ENCODE measurements at places on chromosomes 3 and 15. TPM values are rescaled to one million over a fixed set of nuclear protein-coding genes. Genes with fewer than 3 reads are reported as not detected.
A peak's percentile ranks its signal among the peaks of the same experiment; 100 is the strongest.

DNA sequence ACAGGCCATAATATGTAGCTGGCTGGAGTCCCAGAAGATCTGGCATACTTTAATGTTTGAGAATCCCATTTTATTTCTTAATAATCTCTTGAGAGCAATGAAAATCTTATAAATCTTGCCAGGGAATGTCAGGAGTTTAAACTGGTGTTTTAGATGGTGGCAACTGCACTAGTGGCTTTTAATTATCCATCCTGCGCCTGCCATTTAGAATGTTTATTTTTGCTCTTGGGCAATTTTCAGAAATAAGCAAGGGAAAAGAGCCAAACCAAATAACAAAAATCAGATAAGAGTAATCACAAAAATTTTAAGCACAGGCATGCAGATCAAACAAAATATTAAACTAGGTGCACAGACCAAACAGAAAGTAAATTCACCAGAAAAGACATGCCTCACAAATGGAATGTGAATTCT, 41.9 kb upstream of the UBP1 start:
- no peak for DNase-seq

DNA sequence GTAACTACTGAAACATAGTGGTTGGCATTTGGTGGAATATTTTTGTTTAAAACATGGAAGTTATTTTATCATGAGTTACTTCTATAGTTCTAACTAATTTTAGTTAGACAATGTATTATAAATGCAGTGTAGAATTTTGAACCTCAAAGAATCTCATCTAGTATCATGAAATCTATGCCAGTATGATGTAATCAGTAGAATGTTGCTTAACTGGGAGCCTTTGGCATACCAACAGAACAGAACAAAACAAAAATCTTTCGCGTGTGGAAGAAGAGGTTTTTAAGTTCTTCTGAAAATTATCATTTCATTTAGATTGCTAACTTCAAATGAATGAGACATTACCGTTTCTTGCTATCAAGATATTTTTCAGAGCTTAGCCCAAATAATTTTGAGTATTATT, 98.4 kb upstream of the LRRFIP2 start:
- DNase-seq = no peak

DNA sequence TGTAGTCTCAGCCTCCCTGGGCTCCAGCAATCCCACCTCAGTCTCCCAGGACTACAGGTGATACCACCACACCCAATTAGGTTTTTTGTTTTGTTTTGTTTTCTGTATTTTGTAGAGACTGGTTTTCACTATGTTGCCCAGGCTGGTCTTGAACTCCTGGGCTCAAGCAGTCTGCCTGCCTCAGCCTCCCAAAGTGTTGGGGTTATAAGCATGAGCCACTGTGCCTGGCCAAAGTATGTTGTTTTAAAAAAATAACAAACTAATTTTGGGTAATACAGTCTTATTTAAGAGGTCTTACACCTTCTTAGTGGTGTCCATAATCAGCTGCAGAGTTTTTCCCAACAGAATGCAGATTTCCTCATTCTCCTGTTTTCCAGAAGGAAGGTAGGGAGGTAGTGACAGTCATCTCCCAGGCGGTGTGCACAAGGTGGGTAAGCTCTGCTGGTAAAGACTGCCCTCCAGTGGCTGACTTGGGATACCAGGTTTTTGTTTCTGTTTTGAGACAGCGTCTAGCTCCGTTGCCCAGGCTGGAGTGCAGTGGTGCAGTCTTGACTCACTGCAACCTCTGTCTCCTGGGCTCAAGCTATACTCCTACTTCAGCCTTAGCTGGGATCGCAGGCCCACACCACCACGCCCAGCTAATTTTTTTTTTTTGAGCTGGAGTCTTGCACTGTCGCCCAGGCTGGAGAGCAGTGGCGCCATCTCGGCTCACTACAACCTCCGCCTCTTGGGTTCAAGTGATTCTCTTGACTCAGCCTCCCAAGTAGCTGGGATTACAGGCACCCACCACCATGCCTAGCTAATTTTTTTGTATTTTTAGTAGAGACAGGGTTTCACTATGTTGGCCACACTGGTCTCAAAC, 58.4 kb downstream of the MAP6D1 start:
- peak; percentile 88 for DNase-seq

The GOLGA6A gene
- 42.4 TPM for total RNA-seq

DNA sequence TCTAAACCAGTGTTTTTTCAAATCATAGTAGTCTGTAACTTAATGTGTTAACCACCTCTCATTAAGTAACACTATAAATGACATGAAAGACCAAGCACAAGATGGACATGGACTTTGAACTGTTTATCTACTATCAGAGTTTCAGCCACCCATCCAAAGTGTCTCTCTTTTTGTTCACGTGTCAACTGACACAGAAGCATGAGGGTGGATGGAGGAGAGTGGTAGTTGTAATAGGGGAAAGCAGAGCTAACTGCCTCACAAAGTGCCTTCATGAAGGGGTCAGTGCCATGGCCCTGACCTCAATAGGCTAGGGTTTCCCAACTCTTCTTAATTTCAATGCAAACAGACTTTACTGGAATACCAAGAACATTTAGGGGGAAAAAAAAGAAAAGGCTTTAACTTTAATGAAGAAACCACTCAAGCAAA, 32.1 kb upstream of the TRPM7 start:
- DNase-seq = no peak

DNA sequence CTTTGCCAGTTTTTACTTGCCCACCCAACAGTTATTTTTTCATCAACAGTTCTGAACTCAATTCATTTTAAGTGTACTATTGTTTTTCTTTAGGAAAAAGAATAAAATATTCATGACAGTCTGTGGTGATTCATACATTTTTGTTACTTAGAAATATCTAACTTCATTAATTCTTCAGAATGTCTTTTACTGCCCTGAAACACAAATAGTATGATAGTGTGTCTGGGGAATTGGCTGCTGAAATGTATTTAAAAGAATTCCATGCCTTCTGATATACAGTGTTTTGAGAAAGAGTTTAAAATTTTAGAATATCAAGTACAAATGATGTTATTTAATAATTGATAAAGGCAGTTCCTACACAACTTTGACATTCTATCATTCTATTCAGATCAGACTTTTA, 854.1 kb downstream of the NAALADL2 start:
- no peak for DNase-seq

DNA sequence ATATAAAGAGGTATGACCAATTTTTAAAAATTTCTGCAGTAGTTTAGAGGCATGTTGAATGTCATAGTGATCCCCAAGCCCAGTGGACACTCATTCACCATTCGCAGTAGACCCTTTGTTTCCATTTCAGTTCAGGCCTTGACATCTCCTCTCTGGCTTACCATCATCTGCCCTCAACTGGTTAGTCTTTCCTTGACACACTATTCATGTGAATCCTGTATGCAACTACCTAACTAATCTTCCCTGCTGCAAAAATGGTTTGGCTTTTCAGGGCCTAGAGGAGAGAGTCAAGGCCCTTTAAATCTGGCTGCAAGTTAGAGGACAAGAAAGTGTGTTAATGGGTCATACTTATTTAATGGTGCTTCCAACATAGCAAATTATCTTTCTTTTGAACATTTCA, 10.9 kb downstream of the APH1B start:
- no peak for DNase-seq

DNA sequence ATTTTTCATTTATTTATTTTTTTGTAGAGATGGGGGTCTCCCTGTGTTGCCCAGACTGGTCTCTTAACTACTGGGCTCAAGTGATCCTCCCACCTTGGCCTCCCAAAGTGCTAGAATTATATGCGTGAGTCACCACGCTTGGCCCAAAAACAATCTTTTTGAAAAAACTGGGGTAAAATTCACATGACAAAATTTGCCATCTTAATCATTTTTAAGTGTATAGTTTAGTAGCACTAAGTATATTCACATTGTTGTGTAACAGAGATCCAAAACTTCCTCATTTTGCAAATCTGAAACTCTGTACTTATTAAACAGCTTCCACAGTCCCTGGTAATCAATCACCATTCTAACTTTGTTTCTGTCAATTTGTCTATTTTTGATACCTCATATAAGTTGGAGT, 5.2 kb downstream of the SNX1 start:
- no peak for DNase-seq

The SLC25A26 gene
- total RNA-seq = 30.0 TPM

The GP9 gene
- 1.4 TPM for total RNA-seq

GRCh38 chr3:129312021-129312639, 33.5 kb downstream of the HMCES start:
- no peak for DNase-seq

- DNase-seq = no peak
Measured at GRCh38 chr3:168077091-168077490, 18.6 kb downstream of the GOLIM4 start.

DNA sequence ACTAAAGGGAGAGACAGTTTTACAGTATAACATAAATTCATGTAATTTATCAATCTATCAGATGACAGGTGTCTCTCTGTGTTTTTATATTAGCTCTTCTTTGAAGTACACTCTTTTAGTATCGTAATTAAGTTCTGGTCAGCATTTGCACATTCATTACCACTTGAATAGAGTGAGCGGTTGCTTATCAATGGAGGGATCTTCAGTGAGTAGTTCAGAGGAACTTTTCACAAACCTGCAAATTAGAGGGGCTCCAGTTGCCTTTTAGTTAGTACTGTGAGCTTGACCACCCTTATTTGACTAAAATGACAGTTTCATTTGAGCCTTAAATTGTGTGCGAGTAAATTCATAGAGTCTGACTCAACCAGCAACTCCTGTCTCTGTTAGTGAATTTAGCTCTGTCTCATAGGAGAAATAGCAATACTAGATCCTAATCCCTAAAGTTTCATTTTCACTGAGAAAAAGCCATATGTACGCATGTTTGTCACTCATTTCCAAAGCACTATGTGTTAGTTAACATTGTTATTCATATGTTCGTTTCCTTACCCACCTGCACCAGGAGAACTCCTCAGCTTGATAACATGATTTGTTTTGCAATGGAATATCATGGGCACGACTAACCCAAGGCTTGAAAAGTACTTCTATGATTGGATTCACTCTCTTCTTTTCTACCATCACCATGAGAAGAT, 57.5 kb upstream of the ZBED2 start:
- no peak for DNase-seq

- DNase-seq = peak; percentile 82
Measured at GRCh38 chr3:11600501-11601282, 43.0 kb downstream of the VGLL4 start.

DNA sequence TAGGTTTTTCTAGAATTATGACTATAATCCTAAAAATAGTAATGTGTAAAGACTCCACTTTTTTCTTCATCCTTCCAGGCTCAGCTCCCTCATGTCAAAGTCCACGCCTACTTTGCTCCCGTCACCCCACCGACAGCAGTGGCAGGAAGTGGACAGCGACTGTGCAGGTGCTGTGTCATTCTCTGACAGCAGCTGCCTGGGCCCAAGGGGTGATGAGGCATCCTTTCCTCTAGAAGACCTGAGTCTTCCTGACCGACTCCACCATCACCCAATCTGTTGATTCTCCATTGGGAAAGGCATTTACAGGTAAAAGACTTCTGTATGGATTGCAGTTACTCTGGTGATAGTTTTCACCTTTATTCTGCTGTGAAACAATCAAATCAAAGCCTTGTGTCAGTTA, 54.8 kb downstream of the UBP1 start:
- DNase-seq = no peak

DNA sequence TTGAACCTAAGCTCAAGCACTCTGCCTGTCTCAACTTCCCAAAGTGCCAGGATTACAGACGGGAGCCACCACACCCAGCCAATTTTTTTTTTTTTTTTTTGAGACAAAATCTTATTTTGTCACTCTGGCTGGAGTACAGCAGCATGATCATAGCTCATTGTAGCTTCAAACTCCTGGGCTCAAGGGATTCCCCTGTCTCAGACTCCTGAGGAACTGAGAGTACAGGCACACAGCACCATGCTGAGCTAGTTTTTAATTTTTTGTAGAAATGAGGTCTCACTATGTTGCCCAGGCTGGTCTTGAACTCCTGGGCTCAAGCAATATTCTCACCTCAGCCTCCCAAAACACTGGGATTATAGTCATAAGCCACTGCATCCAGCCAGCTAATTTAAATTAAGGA, 36.8 kb upstream of the SUCLG2 start:
- no peak for DNase-seq

The CDCP1 gene
- 1.1 TPM for total RNA-seq

DNA sequence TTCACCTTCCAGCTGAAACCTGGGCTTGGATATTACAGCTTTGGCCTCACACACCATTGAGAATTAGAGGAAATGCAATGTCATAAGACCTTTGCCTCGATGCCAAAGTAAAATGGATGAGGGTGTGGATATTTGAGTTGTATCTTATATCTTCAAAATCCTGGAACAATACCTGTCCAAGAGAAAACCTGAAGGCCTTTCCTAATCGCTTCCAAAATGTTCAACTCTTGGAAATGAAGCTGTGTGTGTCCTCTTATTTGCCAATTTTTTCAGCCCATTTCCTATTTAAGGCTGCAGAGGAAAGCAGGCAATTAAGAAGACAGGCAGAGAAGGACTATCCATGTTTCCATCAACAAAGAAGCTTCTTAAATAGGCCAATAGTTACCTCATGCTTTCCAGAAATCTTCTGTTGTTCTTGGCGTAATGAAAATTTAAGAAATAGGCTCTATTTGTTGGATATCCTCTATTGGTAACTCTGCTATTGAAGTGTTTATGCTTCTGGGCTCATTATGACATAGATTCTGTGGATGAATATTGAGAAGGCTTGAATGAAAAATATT, 99.5 kb upstream of the ZBTB20 start:
- DNase-seq = no peak

GRCh38 chr3:192906940-192907339, 10.7 kb downstream of the MB21D2 start:
- no peak for DNase-seq

DNA sequence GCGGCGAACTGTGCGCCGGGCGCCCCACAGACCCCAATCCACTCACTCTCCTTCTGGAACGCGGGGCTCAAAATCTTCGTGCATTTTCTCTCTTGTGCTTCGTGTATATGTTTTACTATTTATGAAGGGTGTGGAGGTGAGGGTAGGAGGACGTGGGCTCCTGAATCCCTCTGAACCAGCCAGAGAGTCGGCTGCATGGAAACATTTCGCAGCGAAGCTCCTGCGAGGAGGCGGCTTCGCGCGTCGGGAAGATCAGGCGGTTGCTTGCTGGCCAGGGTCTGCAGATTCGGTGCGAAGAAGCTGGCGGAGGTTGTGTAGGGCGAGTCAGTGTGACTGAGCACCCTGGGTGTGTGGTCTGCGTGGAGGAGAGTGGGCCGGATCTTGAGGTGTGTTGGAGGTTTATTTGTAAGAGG, 1.1 kb downstream of the CNTN4 start:
- DNase-seq = peak; percentile 19

DNA sequence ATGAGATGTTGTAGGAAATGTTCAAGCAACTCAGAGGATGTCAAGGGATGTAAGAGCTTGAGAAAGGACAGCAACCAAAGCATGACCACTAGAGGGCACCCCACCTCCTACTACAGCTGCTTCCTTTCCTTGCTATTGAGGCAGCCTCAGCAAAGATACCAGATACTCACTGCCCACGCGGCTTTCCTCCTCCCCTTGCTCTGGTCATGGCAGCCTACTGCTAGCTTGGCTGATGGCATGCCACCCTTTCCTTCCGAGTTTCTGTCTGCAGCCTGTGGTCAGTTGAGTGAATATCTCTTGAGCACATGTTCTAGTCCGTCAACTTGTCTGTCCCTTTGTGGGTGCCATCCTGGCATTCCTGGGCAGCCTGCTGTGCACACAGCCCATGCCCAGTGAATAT, 4.4 kb upstream of the CXCR6 start:
- peak; percentile 96 for DNase-seq
